ENCODE measurements at places on chromosomes 3 and 15.

GRCh38 chr3:134846911-134847317 lies 51.9 kb downstream of the EPHB1 start:
- no peak for DNase-seq

DNA sequence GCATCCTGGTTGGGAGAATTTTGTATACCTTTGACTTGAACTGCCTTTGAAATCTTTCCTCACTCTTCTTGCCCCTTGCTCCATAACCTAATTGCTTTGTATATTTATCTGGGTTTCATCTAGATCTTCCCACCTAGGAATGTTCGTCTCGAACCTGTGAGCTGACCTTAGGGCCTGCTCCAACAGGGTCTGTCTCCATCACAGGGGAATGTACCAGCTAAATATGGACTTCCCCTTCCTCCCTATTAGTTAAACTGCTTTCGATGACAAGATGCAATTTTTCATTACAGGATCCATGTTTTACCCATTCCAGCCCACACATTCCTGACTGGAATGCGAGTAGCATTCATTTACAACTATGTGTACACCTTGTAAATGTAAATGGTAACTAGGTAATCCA lies 10.6 kb upstream of the ETV5 start:
- DNase-seq: no peak

- DNase-seq: no peak
These were observed 128.3 kb upstream of the SAMMSON start for GRCh38 chr3:69871251-69871650.

DNA sequence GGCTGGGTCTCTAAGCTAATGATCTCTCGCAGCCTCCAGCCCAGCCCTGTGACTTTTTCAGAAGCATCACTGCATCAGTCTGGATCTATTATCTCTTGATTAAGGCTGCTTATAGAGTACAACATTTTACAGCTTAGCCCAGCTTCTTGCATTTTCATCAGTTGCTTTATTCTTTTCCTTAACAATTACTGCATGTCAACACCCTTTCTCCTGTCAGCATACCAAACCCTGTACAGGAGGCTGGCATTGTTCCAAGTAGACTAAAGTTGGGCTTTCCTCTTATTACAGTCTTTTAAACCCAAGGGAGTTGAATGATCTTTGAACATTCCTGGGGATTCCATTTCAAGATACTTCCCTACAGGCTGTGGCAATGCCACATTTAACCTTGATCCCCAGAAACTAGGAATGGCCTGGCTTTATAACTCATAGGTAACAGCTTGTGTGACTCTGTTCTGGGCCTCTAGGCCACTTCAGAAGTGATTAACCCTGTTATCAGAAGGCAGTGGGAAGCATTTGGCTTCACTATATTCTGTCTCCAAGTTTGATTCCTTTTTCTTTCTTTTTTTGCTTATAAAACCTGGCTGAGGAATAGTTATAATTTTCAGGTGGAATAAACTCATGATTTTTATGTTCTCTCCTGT lies 182.9 kb downstream of the KCNMB2 start:
- DNase-seq: no peak

DNA sequence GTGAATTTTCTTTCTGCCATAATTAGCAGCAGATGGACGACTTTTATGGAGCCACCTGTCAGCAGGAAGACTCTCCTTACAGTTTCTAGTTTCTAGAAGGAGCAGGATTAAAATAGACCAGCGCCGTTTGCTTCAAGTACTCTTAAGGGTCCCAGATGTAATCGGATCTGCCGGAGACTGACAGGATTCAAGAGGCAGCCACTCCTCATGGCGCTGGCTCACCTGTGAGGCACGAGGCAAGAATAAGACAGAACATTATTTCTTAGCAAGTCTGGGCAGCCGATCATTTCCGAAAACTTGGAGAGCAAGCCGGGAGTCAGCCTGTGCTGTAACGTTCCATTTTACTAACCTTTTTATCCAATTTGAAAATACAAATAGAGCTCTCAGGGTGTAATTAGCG lies 410.4 kb upstream of the RORA start:
- DNase-seq: no peak

- DNase-seq: no peak
These were observed 113.8 kb upstream of the KCNMB2 start for GRCh38 chr3:178422406-178422805.
